Psoas muscle (tissue), 8 donors: ENCODE measurements at places on chromosomes 7 and 10. TPM values are rescaled to one million over a fixed set of nuclear protein-coding genes. Genes with fewer than 3 reads are reported as not detected.

DNA sequence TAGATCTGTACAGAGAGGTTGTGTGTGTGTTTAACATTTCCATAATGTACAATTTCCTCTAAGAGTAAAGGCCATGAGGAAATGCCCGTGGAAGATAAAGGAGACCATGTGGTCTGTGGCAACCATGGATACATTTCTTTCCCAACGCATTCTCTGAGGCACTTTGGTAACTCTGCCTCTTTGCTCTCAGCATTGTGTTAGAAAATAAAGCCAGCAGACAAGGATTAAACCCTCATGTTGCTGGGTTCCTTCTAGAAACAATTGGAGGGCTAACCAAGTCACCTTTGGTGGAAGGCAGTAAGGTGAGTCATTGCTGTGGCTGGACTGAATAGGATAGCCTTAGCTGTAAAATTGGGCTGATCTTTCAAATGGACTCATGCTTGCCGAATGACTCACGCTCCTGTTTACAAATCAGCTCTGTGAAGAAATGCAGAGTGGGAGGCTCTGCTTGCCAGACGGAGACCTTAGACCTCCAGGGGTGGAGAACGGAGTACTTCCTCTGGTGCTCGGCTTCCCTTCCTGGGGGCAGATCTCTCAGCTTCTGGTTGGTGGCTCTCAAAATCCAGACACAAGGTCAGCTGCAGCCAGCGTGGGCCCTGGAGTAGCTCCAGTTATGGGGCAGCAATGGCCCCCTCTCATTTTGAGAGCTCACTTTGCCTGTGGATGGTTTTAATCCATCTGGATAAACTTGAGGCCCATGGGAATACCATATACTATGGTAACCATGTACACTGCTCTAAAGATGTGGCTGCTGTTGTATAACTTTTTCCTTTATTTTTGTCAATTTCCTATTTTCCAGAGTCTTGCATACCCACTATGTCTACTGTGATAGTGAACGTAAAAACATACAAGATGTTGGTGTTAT, 137.3 kb downstream of the TCF7L2 start:
- H3K4me3 ChIP-seq, result no peak overlapping the region
- no peaks in the 10 kb centered on the region for H3K36me3 ChIP-seq

Gene IFIT1B
- not detected for total RNA-seq

Gene ATP6V0E2
- total RNA-seq, result 3.7 TPM

- peaks cover 39% of the 10 kb centered on the region for H3K4me1 ChIP-seq
- no peaks in the 10 kb centered on the region for H3K27me3 ChIP-seq
- H3K27ac ChIP-seq, result peak overlapping the region; percentile 62
- peak; percentile 25 for DNase-seq
Observed at GRCh38 chr10:59346321-59346720, 16.0 kb downstream of the FAM13C start.

DNA sequence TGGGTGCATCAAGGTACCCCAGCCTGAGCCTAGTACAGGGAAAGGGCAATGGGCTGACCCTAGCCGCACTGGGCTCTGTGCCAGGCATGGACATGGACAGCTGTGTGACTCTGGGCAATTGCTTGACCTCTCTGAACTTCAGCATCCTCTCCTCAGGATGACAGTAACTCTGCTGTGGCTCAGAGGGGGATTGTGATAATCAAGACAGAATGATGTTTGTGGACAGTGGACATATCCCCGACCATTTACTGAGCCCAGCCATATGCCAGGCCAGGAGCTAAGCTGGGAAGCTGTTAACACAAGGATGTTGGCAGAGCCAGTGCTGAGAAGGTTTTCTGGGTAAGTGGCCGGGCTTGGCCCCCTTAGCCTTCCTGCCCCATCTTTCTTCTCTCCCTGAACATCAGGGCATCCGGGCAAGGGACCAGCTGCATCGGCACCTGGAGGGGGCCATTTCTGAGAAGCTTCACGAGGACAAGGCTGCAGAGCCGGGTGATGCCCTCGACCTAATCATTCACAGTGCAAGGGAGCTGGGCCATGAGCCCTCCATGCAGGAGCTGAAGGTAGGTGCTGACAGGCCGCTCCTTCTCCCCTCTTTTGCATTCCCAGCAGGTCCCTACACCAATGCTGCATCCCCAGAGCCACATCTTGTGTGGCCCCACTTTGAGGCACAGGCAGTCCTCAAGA, 3.5 kb downstream of the CYP26C1 start:
- peaks cover 12% of the 10 kb centered on the region for H3K4me1 ChIP-seq
- H3K27me3 ChIP-seq, result peaks cover 27% of the 10 kb centered on the region
- no peak for DNase-seq
- H3K36me3 ChIP-seq, result peaks cover 2% of the 10 kb centered on the region

GRCh38 chr10:91603931-91604331, 28.9 kb downstream of the PPP1R3C start:
- no peaks in the 10 kb centered on the region for H3K27me3 ChIP-seq
- no peak overlapping the region for H3K4me3 ChIP-seq
- H3K4me1 ChIP-seq, result peaks cover 51% of the 10 kb centered on the region

DNA sequence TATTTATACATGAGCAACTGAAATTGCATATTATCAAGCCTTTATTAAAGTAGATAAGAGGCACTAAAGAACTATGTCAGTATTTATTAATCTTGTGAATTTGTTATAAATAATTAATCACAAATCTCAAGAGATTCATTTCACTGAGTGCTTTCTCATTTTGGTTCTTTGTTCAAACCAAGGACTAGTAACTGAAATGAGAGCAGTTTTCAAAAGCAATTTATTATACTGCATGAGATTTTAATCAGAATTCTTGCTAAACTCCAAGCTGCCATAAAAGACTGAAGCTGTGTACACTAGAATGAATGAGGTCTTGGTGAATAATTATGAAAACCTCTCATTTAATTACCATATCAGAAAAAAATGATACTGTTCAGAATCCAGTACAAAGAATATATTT, 224.8 kb upstream of the IMMP2L start:
- no peaks in the 10 kb centered on the region for H3K36me3 ChIP-seq
- peaks cover 5% of the 10 kb centered on the region for H3K4me1 ChIP-seq
- no peak overlapping the region for H3K4me3 ChIP-seq

DNA sequence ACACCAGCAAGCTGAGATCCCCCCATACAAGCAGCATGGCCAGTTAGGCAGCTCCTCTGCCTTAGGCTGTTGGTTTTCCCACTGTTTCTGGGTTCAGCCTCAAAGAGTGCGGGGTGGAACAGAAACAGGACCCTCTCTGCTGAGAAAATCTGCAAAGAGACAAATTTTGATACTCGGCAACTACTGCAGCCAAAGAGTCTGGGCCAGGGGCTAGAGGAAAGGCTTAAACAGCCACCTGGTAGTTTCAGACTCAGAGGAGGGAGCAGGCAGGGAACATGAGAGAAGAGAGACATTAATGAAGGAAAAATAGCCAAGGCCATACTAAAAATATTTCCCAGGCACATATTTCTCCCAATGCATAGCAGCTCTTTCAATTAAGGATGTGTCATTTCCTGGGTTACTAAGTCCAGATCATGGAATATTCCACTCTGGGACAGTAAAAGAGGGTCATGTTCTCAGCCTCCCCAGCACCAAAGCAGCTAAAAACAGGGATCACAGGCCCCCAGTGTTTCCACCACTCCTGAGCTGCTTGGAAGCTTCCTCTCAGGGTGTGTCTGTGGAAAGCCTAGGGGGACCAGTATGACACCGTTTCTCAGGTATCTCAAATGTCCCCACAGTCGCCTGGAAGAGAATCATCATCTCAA, 29.8 kb downstream of the PDLIM1 start:
- H3K27ac ChIP-seq, result peak overlapping the region; percentile 60
- H3K36me3 ChIP-seq, result no peaks in the 10 kb centered on the region
- no peak for DNase-seq
- H3K4me3 ChIP-seq, result no peak overlapping the region
- H3K27me3 ChIP-seq, result no peaks in the 10 kb centered on the region
- H3K4me1 ChIP-seq, result peaks cover 16% of the 10 kb centered on the region

Gene IQUB
- 0.32 TPM for total RNA-seq

DNA sequence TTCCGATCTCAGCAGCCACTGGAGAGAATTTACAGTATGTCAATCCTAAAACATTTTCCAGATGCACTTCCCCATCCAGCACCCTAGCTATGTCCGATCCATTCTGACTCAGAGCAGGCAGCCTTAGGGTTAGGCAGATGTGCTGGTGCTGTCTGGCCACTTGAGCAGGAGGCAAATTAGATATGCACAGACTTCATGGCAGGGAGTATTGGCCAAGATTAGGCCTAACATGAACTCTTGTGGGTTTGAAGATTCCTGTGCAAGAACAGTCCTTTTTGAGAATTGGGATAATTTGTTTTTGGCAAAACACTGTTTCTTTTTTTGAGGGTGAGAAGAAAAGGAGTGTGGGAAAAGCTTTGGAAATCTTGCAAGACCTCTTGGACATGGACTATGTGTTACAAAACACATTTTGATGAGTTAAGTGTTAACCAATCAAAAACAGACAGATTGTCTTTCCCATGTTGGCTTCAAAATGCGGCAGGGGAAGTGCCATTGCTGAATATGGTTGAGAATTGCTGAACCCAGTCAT, 218.6 kb upstream of the INHBA start:
- H3K4me1 ChIP-seq, result no peaks in the 10 kb centered on the region
- no peak overlapping the region for H3K27ac ChIP-seq
- no peak for DNase-seq

GRCh38 chr7:115868369-115868768, 162.2 kb downstream of the TFEC start:
- H3K27me3 ChIP-seq, result no peaks in the 10 kb centered on the region
- no peak overlapping the region for H3K4me3 ChIP-seq
- no peaks in the 10 kb centered on the region for H3K36me3 ChIP-seq
- no peak for DNase-seq
- H3K4me1 ChIP-seq, result no peaks in the 10 kb centered on the region
- no peak overlapping the region for H3K27ac ChIP-seq

DNA sequence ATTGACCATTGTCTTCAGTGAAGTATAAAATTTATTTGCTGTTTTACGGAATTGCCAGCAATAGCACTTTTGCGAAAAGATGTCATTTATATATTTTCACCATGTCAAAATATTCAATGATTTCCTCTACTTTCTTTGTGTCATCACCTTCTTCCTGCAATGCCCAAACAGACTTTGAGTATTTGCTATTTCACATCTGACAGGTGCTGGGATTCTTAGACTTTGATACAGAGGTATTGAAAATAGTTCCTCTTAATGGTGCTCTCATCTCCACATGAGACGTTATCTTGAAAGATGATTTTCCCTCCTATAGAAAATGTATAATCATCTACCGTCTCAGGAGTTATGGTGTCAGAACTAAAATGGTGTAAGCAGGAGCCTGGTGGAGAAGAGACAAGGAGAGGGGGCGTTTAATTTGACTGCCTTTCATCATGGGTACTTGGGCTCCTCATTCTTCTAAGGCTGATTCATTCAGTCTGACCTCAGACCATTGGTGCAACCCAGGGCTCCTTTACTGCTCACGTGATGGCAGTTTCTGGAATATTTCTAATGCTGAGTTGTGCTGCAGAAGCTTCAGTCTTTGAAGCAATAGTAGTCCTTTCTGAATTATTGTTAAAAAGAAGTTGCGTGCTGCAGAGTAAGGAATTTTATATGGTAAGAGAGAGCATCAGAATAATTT, 404.6 kb downstream of the PHTF2 start:
- no peaks in the 10 kb centered on the region for H3K27me3 ChIP-seq
- H3K27ac ChIP-seq, result no peak overlapping the region
- DNase-seq, result no peak
- H3K36me3 ChIP-seq, result no peaks in the 10 kb centered on the region
- no peak overlapping the region for H3K4me3 ChIP-seq

Gene MAGI2
- total RNA-seq, result 1.3 TPM

Gene HECW1
- 2.8 TPM for total RNA-seq

Gene ADGRA1
- not detected for total RNA-seq

DNA sequence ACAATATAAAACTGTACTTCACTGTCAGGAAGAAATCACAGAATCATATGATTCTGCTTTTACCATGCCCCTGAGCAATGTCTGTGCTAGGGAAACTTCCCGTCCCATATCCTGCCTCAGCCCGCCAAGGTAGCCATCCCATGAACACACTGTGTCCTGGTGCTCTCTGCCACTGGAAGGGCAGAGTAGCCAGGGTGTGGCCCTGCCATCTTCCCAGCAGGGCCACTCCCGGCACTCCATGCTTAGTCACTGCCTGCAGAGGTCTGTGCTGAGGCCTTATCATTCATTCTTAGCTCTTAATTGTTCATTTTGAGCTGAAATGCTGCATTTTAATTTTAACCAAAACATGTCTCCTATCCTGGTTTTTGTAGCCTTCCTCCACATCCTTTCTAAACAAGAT, 31.8 kb downstream of the AP3M1 start:
- H3K27ac ChIP-seq, result peak overlapping the region; percentile 23
- H3K36me3 ChIP-seq, result peaks cover 31% of the 10 kb centered on the region
- DNase-seq, result no peak
- H3K4me1 ChIP-seq, result no peaks in the 10 kb centered on the region
- H3K4me3 ChIP-seq, result no peak overlapping the region

Gene CLDN15
- total RNA-seq, result 2.1 TPM

Gene FOXP2
- 6.5 TPM for total RNA-seq

Gene CHN2
- total RNA-seq, result 4.6 TPM

Gene ACTA2
- total RNA-seq, result 63.1 TPM
